ENCODE measurements at places on chromosomes 2 and 18.

DNA sequence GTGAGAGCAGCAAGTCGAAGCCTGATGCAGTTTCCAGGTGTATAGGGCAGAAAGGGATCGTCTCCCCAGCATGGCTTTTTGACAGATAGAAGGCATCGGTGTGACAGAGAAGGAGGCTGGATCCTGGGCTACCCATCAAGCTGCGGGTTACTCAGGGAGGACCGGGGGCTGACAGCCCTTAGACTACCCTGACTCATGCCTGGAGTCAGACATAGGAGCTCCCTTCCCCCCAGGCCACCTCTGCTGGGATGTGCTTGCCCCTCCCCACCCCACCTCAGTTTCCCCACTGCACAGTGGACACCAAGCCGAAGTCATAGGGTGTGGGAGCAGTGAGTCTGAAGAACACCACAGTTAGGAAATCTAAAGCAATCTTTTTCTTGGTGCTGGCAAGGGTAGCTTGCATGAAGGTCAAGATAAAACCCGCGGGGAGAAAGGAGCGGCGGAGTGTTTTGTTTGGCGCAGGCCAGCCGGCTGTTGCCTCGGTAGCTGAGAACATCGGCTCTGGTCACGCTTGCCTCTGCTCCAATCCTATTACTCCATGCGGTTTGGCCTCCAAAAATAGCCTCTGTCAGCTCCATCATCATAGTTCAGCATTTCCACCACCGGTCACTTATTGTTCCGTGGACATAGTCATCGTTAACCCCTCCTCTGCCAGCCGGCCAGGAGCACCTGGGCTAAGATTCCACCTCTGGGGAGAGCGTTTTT lies 169.2 kb upstream of the GLI2 start:
- DNase-seq: peak; percentile 80

DNA sequence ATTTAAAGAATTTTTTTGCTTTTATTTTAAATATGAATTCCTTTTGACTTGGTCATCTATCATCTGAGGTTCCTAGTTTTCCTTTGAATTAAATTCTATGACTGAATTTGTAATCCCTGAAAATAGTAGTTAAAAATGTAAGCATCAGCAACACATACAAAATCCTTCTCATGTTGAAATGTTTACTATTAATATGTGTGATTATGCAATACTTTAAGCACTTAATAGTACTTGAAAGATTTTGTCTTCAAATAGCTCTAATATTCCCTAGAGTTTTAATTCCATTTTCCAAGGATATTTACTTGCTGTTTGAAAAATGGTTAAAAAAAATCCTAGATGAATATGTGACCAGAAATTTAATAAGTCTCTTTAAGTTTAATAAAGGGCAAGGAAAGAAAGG lies 26.6 kb upstream of the SPATS2L start:
- DNase-seq: no peak

- DNase-seq: no peak
Observed at GRCh38 chr2:10520154-10520553, 72.0 kb upstream of the ODC1 start.

GRCh38 chr18:39053571-39053970 lies 1488.0 kb upstream of the CELF4 start:
- DNase-seq: no peak

DNA sequence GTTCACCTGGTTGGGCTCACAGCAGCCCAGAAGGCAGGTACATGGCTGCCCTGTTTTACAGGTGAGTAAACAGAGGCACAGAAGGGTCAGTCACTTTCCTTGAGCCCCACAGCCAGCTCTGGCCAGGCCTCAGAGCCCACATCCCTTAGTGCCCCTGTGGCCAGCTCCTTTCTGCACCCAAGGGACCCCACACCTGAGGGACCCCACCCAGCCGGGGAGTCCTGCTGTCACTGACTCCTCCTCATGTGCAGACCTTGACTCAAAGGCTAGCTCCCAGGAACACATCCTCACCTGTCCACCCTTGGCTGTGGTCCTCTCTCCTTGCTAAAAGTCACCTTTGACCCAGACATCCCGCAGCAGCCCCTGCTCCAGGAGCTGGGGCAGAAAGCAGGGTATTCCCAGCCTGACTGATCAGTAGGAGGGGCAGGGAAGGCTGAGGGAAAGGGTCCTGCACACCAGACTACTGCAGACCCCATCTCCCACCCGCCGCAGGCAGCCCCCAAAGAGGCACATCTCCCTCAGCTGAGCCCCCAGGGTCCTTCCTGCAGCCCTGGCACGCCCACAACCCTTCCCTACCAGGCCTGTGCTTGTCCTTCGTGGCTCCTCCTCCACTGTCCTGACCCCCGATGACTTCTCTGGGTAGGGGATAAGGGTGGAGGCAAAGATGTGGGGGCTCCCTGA lies 9.8 kb upstream of the ARHGEF4 start:
- no peak for DNase-seq

DNA sequence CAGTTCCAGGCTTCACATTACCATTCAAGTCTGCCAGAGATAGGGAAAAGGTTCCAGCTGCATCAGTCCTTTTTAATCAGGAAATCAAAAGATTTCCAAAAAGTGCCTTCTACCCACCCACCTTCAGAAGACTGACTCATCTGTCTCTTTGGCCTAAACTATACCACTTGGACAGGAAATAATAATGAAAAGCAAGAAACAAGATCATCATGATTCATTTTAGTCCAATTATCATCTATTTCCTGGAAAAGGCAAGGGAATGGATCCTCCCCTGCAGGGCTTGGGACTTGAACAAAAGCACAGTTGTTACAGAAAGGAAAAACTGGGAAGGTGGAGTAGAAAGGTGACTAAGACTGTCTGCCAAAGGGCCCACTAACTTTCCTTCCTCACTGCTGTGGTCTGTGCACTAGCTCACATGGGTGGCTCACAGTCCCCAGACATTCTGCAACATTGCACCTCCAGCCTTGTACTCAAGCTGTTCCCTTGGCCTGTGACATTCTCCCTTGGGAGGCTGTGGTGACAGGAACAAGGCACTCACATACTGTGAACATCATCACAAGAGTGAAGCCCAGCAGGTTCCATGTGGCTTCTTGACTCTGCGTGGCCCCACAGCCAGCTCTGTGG lies 75.3 kb downstream of the VSNL1 start:
- no peak for DNase-seq

- DNase-seq: no peak
Observed at GRCh38 chr2:27664622-27665363, 1.1 kb downstream of the SLC4A1AP start.

Data from RCC 7860 (cell line).